Activated T-cell treated with anti-CD3 and anti-CD28 coated beads for 4 hours (primary cell): ENCODE measurements at places on chromosomes 1 and 21.

- DNase-seq, result no peak
Observed at GRCh38 chr1:110370827-110371226, 20.0 kb downstream of the SLC16A4 start.

- no peak for DNase-seq
Observed at GRCh38 chr1:150730130-150730721, 9.5 kb upstream of the HORMAD1 start.

- DNase-seq, result no peak
Observed at GRCh38 chr1:201456499-201457309, 12.3 kb downstream of the PHLDA3 start.

- DNase-seq, result no peak
Observed at GRCh38 chr1:166859597-166859996, 16.5 kb downstream of the TADA1 start.

GRCh38 chr21:19507682-19508260 lies 1104.2 kb upstream of the TMPRSS15 start:
- DNase-seq, result no peak

DNA sequence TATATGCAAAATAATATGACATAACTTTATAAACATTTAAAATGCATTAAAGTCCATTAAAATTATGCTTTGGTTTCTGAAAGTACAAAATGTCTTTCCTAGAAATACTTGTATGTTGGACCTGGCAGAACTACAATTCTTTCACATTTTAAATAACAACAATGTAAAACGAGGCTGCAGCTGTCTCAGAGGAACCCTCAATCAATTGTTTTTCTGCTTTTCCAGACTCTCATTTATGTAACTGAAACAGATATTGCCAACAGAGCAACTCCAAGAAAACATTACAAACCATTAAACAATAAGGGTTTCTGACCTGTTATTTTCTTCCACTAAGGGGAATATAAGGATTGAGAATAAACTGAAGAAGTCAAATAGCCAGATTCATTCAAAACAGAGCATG lies 1193.4 kb downstream of the NCAM2 start:
- DNase-seq, result no peak

- no peak for DNase-seq
Observed at GRCh38 chr1:13817906-13818305, 117.9 kb downstream of the PRDM2 start.

DNA sequence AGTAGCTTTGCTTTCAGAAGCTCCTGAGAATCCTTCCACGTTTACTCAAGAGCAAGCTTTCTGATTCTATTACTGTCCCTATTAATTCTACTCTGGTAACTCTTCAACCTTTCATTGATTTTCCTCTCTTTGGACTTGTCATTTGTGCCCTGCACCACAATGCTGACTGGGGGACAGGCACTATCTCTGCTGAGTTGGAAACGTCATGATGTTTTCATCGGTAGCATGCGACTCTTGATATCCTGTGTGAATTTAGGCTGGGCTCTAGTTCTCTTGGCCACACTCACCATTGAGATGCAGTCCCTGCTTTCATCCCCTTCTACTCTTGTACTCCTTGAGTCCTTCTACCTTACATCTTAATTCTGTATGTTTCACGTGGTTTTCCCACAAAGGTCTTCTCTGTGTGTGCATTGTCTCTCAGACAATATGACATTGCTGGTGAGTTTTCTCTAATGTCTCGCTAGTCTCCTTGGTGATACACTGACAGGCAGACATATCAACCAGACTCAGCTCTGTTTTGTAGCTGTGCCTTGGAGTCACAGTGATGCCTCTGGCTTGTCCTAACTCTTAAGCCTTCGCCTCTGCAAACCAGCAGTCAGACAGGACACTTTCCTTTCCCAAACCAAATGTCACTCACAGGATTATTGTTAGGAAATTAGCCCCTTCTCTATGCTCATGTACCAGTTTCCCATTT lies 223.6 kb upstream of the ADGRL2 start:
- DNase-seq, result no peak

- DNase-seq, result no peak
Observed at GRCh38 chr21:38955495-38955894, 149.8 kb downstream of the ETS2 start.

GRCh38 chr1:174761901-174762585 lies 237.7 kb upstream of the CACYBP start:
- no peak for DNase-seq

DNA sequence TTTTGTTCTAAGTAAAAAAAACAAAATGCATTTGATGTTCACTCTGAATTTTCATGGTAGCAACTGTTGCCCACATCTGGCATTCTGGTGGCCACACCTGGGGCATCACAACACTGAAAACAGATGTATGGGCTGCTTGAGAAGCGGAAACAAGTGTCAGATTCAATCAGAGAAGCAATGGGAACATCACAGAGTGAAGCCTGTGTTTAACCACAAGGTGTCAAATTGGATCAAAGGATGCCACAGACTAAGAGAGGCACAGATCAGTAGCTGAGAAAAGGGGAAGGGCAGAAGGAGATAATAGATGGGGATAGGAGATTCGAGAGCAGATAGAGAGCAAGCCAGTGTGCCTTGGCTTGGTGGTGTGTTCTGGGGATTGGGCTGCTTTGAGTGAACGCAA lies 49.8 kb upstream of the MTF2 start:
- no peak for DNase-seq

DNA sequence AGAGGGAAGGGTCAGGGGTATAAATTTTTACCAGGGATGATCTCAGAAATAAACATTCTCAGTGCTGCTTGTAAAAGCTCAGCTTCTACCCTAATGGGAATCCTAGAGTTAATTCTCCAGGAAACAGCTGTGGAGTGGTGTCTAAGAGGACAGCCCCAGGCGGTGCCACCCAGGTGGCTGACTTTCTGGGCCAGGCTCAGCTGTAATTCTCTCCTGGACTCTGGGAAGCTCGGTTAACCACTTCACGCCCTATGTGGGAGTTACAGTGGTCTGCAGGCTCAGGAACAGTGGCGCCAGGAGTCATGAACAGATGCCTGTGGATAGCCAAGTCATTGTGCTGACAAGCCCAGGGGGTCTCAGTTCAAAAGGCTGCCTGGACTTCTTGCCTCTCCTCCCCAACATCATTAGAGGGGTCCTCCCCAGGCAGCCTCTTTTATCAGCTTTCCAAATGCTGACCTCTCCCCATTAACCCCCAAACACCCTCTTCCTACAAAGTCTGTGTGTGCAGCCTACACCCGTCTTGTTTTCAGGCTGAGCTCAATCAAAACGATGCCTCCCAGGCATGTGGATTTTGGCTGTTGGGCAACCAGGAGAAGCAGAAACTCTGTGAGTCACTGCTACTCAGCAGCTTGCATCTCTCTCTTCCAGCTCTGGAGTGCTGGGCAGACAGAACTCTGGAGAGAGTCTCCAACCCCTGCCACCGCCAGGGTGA lies 1.2 kb downstream of the HHIPL2 start:
- DNase-seq, result no peak

DNA sequence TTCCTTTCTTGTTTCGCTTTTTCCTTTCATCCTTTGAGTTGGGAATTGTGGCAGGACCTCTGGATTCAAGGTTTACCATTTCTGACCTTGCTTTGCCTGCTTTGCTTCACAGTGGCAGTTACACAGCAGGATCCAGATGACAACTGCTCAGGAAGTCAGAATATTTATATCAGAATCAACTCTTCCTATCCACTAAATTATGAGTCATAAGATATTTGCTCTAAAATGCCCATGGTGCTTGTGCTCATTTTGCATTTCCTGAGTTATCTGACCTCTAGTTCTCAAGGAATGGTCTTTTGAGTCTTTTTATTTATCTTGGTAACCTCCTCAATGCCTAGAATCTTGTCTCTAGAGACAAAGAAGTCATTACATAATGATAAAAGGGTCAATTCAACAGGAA lies 290.8 kb downstream of the LRRC7 start:
- no peak for DNase-seq

- peak; percentile 44 for DNase-seq
Observed at GRCh38 chr1:7680207-7680954, 90.7 kb upstream of the VAMP3 start.

DNA sequence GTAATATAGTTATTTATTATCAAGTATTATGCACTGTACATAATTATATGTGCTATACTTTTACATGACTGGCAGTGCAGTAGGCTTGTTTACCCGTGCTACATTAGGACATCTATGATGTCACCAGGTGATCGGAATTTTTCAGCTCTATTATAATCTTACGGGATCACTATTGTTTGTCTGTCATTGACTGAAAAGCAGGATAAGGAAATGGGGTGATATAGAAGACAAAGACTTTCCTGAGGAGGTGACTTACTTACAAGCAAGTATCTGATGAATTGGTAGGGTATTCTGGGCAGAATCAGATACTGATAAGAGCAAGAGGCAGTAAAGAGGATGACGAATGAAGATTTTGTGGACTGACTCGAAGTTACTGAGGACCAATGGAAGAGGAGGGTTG lies 65.3 kb upstream of the CNN3 start:
- no peak for DNase-seq

DNA sequence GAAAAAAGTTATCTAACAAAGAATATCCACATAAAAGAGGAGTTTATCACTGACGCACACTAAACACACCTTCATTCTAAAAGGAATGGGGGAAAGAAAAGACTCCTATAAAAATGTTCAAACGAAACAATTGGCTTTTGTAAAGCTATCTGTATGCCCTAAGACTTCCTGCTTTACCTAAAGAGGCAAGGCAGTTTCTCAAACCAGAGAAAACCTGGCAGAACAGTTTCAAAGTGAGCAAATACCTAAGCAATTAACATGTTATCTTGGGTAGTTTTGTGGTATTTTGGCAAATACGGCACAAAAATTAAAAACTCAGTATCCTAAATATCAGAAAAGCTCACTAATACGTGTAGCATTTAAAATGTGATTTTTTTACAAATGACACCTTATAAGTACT lies 1.9 kb downstream of the PUM1 start:
- no peak for DNase-seq

DNA sequence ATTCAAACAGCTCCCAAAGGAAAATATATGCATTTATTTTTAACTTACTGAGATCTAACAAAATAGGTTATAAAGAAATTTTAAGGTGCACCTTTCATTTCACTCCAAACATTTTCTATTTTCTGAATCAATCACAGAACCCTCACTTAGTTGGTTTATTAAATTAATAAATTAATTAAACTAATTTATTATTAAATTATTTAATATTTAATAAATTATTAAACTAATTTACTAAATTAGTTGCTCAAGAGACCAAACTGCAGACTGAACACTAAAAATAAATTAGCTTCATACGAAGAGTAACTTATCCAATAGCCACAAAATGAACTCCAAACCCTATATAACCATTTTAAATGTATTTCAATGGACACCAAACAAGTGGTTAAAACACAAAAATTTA lies 68.0 kb downstream of the PRPF38A start:
- DNase-seq, result no peak

GRCh38 chr1:206923009-206923960 lies 1.5 kb upstream of the FCMR start:
- peak; percentile 59 for DNase-seq

DNA sequence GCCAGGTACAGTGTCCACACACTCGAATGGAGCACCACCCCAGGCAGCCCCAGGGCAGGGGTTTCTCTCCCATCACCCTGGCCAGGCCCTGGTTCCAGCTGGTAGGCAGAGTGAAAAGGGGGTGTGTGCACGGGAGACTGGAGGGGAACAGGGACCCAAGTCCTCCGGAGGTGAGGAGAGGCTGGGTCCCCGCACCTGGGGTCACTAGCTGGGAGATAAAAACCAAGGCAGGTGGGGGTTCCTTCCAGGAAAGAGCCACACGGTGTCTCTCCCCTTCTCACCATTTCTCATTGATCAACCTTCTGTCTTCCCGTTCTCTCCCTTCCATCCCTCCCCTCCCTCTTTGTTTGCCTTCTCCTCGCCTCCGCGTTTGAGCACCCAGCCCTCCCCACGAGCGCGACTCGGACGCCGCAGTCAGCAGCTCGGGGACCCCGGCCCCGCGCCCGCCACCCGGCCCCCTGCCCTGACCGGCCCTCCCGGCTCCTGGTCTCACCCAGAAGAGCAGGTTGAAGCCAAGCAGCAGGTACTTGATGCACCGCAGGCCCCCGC lies 358 bp downstream of the TSPAN2 start:
- DNase-seq, result no peak

DNA sequence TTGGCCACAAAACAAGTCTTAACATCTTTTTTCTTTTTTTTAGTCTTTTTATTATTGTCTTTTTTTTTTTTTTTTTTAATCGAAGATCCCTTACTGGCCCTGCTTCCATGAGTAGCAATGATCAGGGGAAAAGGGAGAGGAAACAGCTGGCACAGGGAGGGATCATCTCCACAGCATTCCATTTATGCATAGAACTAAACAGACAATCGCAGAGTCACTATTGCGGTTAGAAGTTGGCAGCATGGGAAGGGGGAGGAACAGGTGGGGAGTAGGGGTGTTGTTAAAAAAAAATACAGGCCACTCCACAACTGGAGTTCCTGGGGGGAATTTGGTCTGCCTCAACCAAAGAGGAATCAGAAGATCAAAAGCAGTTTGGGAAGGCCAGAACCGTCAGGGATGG lies 55.4 kb downstream of the C1orf185 start:
- no peak for DNase-seq

GRCh38 chr1:31768939-31769704 lies 5.0 kb upstream of the ADGRB2 start:
- DNase-seq, result no peak

DNA sequence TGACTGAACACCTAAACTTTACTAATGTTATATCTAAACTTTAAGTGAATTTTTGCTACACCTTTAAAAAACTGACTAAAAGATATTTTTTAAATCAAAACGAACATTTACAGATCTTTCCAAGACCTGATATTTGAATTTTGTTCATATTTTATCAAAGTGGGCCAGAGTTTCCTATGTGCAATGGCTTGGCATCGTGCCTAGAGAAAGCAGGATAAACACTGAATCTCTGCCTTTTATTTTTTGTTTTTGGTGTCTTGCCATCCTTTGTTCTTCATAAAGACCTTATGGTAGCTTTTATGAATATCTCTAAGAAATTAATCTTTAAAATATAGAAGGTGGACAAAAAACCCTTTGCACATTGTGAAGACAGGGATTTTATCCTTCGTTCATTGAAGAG lies 25.8 kb upstream of the VPS26C start:
- no peak for DNase-seq

GRCh38 chr1:12038356-12039163 lies 19.3 kb downstream of the MIIP start:
- no peak for DNase-seq

- DNase-seq, result no peak
Observed at GRCh38 chr1:156148216-156148615, 5.2 kb upstream of the SEMA4A start.

GRCh38 chr1:182149411-182149965 lies 88.0 kb upstream of the ZNF648 start:
- no peak for DNase-seq

- no peak for DNase-seq
Observed at GRCh38 chr1:232675260-232675659, 45.3 kb upstream of the SIPA1L2 start.

- no peak for DNase-seq
Observed at GRCh38 chr1:172654535-172654934, 4.4 kb upstream of the FASLG start.

- no peak for DNase-seq
Observed at GRCh38 chr1:171922999-171923398, 81.7 kb downstream of the DNM3 start.

DNA sequence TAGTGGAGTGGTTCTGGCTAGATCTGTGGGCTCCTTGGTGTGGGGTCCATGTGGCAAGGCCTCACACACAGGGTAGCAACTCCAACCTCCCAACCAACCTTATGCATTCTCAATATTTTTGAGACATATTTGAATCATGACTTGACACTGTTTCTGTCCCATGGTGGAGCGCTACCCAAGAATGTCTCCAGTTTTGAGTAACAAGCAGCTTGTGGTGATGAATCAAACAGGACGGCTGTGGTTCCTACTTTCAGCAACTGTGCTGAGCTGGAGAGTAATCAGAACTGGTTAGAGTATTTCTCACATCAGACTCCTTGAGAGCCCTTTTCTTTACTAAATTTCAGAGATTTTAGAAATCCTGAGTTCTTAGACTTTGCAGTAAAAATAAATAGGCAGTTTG lies 3.1 kb downstream of the LCE3D start:
- DNase-seq, result no peak
